ENCODE measurements at places on chromosomes 6 and 20.
A peak's percentile ranks its signal among the peaks of the same experiment; 100 is the strongest.

- DNase-seq, result no peak
Observed at GRCh38 chr6:93416571-93417420, 2.6 kb downstream of the EPHA7 start.

- DNase-seq, result no peak
Observed at GRCh38 chr20:51563486-51564332, 21.2 kb upstream of the NFATC2 start.

GRCh38 chr6:18323935-18324705 lies 59.8 kb upstream of the DEK start:
- DNase-seq, result no peak

GRCh38 chr20:25051386-25052155 lies 6.4 kb downstream of the ACSS1 start:
- DNase-seq, result no peak

DNA sequence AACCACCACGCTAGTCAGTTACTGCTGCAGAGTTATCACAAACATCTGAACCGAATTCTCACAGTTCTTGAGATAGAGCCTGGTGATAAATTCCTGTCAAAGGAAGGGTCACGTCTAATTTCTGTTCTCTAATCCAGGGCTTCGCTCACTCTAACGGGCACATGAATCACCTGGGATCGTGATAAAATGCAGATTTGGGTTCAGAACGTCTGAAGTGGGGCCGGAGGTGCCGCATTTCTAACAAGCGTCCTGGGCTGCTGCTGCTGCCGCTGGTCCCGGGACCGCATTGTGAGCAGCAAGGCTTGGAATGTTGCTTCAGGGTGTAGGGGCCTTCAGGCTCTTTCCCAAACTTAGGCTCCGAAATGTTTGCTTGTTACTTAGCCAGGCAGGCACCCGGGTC lies 264.1 kb downstream of the CDC5L start:
- DNase-seq, result no peak

GRCh38 chr6:16267428-16268263 lies 29.3 kb downstream of the GMPR start:
- no peak for DNase-seq

DNA sequence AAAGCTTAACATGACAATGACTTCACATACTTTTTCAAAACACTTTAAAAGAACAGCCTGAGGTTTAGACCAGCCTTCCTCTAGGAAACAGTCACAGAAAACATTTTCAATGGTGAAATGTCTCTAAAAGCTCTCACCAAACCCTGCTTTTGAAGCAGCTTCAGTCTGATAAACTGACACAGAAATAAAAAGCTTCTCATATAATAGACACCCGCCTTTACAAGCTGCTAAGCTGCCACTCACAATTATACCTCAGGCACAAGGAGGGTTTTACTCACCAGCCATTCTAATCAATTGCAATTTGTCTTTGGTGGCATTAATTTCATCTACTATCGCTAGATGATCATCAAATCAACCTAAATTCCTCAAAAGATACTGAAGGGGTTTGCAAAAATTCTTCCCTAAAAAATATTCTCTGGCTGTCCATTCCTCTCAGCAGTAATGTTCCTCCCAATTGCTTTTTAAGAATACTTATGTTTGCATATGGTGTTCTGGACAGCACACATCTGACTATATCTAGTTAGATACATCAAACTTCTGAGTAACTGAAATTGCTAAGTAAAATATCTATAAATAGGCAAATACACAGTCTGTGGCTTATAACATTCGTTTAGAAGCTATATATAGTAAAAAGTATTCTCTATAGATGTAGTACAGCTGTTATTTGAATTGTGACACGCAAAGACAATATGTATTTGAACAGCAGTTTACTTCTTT lies 29.4 kb downstream of the KIF13A start:
- DNase-seq, result no peak

DNA sequence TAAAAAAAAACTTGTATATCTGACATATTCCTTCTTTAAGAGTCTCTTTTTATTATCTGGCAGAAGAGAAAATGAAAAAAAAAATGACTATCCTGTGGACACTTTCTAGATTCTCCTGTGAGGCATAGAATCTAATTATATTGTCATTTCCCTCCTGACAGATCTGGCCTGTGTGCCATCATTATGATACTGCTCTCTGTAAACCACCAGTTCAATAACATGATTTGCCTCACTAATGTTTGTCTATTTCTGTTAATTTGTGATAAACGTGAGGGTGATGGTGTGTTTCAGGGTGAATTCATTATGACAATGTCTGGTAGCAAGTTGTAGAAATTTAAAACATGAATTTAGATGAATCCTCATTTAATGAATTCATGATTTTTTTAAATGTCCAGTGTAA lies 844.5 kb upstream of the ADGRB3 start:
- no peak for DNase-seq

DNA sequence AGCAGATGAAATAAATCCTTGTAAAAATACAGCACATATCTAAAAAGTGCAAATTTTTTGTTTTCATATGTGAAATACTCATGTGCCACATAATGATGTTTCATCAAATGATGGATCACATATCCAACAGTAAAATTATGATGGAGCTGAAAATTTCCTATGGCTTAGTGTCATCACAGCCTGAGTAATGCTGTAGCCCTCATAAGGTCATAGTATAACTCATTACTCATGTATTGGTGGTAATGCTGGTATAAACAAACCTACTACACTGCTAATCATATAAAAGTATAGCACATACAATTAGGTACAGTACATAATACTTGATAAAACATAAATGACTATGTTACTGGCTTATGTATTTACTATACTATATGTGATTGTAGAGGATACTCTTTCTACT lies 12.9 kb downstream of the TSPYL1 start:
- DNase-seq, result no peak

- DNase-seq, result no peak
Observed at GRCh38 chr6:118905851-118906250, 11.9 kb downstream of the ASF1A start.

GRCh38 chr6:133428295-133428694 lies 187.1 kb downstream of the EYA4 start:
- DNase-seq, result no peak

GRCh38 chr6:142885182-142885867 lies 59.7 kb downstream of the HIVEP2 start:
- DNase-seq, result peak; percentile 19

DNA sequence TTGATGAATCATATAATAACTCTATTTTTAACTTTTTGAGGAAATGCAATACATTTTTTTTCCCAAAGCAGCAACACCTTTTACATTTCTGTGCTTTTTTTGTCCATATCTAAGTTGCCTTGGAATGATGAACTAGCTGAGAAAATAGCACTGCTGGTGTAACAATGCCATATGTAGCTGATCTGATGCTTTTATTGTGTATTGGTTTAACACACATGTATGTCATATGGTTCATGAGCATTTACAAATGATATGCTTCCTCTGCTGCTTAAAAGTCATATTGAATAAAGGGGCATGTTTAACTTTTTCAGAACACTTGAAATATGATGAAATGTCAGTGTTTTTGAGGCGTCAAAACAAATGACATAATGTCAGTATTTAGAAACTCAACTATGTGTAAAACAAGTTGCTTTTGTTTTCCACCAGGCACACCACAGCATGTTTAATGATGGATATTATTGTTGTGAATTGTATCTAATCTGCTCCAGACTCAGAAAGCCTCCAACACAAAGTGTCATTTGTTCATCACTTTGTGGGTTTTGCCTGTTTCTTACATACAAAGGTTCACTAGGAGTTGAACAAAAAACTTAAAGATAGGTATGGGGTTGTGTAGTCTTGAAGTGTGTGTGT lies 775.8 kb upstream of the FLRT3 start:
- no peak for DNase-seq

Measured in activated CD8-positive, alpha-beta memory T cell treated with anti-CD3 and anti-CD28 coated beads for 4 hours (primary cell).